ENCODE measurements at places on chromosomes 5 and 9.
A peak's percentile ranks its signal among the peaks of the same experiment; 100 is the strongest.

- no peaks in the 10 kb centered on the region for H3K27me3 ChIP-seq
- no peaks in the 10 kb centered on the region for H3K4me1 ChIP-seq
- peaks cover under 1% of the 10 kb centered on the region for H3K36me3 ChIP-seq
- H3K27ac ChIP-seq, result no peak overlapping the region
These were observed 47.7 kb downstream of the AMBP start for GRCh38 chr9:114030364-114030763.

- H3K27me3 ChIP-seq, result peaks cover 10% of the 10 kb centered on the region
- no peaks in the 10 kb centered on the region for H3K4me1 ChIP-seq
- no peak for DNase-seq
- H3K4me3 ChIP-seq, result no peak within 1 kb of the TSS
- H3K27ac ChIP-seq, result no peak within 1 kb of the TSS
These were observed at the start of gene PCDHA1 for GRCh38 chr5:140785905-140786686. Gene PCDHA1, plus strand, starts transcription at chr5:140786140.

GRCh38 chr5:180636403-180637075 lies 12.9 kb downstream of the FLT4 start:
- no peaks in the 10 kb centered on the region for H3K36me3 ChIP-seq
- no peaks in the 10 kb centered on the region for H3K4me1 ChIP-seq
- H3K4me3 ChIP-seq, result no peak overlapping the region
- DNase-seq, result no peak

DNA sequence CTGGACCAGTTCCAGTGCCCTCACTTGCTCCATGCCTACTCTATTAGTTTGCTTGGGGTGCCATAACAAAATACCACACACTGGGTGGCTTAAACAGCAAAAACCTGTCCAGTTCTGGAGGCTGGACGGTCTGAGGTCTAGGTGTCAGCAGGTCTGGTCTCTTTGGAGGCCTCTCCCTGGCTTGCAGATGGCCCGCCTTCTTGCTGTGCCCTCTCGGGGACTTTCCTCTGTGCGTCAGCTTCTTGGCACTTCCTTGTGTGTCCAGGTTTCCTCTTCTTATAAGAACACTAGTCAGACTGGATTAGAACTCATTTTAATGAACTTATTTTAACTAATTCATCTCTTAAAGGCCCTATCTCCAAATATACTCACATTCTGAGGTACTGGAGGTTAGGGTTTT lies 97.2 kb downstream of the CARTPT start:
- no peak overlapping the region for H3K27ac ChIP-seq
- H3K27me3 ChIP-seq, result peaks cover 16% of the 10 kb centered on the region
- no peaks in the 10 kb centered on the region for H3K4me1 ChIP-seq
- H3K36me3 ChIP-seq, result no peaks in the 10 kb centered on the region

GRCh38 chr5:140372971-140373487 lies 13.0 kb downstream of the SLC4A9 start:
- H3K4me3 ChIP-seq, result no peak overlapping the region
- DNase-seq, result peak; percentile 41
- no peaks in the 10 kb centered on the region for H3K27me3 ChIP-seq
- no peaks in the 10 kb centered on the region for H3K36me3 ChIP-seq
- no peak overlapping the region for H3K27ac ChIP-seq
